ENCODE measurements at places on chromosomes 2 and 18.

DNA sequence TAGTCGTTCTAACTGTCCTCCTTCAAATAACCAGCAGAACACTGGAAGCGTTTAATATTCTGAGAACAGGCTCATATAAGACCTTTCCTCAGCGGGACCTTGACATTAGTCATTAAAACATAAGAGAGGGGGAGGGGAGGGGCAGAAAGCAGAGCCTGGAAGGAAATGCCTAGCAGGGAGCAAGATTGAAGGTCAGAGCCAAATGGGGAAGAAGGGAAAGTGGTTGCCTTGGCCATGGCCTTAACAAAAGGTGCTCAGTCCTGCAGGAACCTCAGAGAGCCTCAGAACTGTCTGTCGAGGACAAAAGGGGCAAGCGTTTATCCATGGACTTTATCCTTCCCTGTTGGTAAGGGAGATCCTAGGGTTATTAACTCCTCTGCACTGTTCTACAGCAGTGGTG, 856 bp upstream of the PLA2R1 start:
- no peak for DNase-seq

GRCh38 chr2:62176801-62177200, 19.1 kb upstream of the B3GNT2 start:
- no peak for DNase-seq

DNA sequence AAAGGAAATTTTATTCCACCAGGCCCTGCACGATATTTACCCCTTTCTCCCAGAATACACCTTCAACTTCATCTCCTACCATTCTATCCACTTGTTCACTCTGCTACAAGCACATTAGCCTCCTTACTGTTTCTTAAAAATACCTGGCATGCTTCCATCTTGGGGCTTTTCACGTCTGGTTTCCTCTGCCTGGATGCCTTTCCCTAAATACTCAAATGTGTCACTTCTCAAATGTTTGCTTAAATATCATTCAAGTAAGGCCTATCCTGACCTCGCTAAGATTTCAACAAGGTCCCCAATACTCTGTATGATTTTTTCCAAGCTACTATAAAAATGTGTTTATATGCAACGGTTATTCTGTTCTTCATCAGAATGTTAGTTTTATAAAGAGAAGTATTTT, 433.0 kb upstream of the CHAC2 start:
- no peak for DNase-seq

- DNase-seq: no peak
These were observed 89.5 kb upstream of the ODC1 start for GRCh38 chr2:10537522-10538199.

Data from umbilical cord (tissue), 2 donors.